ENCODE measurements at places on chromosomes 12 and 14.

- no peak for DNase-seq
Measured at GRCh38 chr12:117567644-117568216, 206.3 kb upstream of the NOS1 start.

- no peak for DNase-seq
Measured at GRCh38 chr12:24404086-24404815, 454.8 kb upstream of the SOX5 start.

- no peak for DNase-seq
Measured at GRCh38 chr12:113395119-113395518, 8.6 kb downstream of the SDS start.

DNA sequence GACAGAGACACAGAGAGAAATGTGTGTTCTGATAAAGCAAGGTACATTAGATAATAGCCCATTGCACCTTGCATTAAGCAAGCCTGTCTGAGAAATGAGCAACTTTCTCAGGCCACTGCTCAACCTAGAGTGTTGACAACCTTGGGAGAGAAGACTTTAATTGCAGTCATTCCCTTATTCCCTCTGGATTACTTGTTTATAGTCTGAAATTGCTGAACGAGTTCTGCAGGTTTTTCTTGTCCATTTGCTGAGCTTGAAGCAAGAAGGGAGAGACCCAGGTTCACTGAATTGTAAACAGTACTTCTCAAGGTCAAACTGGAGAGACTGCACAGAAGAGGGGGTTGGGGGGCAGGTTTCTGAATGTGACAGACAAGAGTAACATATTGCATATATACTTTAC lies 159.4 kb upstream of the PLEKHG7 start:
- no peak for DNase-seq

DNA sequence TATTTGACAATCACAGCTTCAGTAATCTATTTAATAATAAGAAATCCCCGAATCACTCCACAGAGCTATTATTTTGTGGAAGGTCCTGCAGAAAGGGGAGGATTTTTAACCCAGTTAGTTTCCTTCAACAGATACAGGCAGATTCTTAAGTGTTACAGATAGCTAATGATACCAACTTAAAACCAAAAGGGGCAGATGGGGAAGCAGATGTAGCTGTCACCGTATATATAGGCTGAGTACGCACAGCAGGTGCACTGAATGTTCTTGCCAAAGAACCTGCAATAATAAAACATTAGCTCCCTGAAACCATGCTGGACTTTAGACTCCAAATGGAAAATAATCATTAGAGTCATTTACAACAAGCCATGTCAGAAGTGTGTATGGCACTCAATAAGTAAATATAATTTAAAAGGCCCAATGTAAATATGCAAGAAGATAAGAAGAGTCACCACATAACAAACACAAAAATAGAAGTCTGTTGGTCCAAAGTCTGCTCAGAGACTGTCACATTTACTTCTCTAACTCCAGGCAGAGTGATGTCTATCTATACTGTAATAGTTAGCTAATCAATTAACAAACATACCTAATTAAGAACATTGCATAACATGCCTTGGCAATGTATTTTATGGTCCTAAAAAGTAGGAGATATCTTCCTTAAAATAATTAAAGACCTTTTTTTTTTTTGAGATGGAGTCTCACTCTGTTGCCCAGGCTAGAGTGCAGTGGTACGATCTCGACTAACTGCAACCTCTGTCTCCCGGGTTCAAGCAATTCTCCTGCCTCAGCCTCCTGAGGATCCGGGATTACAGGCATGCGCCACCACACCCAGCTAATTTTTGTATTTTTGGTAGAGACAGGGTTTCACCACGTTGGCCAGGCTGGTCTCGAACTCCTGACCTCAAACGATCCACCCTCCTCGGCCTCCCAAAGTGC lies 78.8 kb downstream of the SEC23A start:
- no peak for DNase-seq

DNA sequence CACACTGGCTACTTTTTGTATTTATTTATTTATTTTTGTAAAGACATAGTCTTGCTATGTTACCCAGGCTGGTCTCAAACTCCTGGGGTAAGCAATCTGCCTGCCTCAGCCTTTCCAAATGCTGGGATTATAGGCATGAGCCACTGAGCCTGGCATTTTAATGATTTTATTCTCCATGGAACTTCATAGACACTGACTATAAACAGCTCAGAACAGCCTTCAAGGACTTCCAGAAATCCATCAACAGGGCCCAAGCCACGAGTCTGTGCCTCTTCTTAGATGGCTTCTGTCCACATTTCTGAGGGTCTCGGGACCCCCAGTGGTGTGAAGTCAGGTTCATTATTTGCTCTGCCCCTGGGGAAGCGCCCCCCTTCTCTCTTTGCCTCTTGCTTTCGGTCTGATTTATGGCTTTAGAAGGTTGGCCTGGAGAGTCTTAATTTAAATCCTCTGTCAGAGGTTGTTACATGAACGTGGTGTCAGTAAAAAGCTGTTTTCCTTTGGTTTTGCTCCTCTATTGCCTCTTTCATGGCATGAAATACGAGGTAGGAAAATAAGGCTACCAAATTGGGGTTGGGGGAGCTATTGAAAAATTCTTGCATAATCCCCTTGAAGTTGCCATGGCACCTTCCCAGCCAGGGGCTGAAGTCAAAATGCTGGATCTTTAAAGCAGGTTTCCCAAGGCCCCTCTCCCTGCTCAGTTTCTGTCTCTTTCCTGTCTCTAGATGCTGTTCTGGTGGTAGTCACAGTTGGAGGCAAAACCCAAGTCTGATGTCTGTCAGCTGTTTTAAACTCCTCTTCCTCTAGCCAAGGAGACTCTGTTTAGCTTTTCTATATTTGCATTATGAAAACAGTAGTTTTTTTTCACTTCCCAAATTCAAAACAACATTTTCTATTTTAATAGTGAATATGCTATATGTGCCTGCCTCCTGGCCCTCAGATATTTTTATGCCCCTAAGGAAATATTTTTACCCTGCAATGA lies 129.4 kb downstream of the SMOC1 start:
- no peak for DNase-seq

DNA sequence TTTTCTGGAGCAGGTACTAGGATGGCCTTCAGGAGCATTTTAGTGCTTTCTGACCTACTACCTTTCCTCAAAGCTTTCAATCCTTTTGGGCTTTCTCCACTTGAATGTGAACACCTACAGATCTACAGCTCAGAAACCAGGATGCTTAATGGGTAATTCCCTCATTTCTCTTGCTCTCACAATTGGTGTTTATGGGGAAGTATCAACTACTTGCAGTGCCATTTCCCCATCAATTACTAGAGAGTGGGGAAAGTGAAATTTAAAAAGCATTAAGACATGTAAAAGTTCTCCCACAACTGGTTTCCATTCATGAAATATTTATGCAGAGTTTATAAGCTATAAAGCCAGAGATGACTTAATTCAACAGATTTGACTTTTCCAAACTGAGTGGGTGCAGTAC lies 2.1 kb upstream of the YY1 start:
- no peak for DNase-seq

DNA sequence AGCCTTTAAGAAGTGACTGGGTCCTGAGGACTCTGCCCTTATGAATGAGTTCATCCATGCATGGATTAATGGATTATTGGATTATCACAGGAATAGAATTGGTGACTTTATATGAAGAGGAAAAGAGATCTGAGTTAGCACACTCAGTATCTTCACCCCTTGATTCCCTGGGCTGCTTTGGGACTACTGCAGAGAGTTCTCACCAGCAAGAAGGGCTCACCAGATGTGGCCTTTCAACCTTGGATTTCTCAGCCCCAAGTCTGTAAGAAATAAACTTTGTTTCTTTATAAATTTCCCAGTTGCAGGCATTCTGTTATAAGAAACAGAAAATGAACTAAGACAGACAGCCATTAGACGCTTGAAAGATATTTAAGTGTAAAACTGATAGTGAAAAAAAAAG lies 509.2 kb downstream of the FLRT2 start:
- no peak for DNase-seq

- DNase-seq: peak; percentile 57
Measured at GRCh38 chr14:99566390-99567354, 37.3 kb downstream of the CCDC85C start.

DNA sequence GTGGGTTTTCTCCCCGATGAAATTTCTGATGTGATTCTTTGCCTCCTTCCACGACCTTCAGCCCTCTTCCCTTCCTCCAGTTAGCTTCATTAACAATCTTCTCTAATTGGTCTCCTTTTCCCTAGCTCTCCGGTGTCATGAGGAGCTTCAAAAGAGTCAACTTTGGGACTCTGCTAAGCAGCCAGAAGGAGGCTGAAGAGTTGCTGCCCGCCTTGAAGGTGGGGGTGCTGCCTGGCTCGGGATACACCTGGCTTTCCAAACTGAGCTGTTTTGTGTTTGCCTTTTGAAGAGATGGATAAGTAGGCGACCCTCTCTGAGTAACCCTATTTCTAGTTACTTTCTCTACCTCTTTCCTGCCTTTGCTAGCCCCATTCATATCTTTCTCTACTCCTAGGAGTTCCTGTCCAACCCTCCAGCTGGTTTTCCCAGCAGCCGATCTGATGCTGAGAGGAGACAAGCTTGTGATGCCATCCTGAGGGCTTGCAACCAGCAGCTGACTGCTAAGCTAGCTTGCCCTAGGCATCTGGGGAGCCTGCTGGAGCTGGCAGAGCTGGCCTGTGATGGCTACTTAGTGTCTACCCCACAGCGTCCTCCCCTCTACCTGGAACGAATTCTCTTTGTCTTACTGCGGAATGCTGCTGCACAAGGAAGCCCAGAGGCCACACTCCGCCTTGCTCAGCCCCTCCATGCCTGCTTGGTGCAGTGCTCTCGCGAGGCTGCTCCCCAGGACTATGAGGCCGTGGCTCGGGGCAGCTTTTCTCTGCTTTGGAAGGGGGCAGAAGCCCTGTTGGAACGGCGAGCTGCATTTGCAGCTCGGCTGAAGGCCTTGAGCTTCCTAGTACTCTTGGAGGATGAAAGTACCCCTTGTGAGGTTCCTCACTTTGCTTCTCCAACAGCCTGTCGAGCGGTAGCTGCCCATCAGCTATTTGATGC lies 797 bp downstream of the ESPL1 start:
- no peak for DNase-seq

DNA sequence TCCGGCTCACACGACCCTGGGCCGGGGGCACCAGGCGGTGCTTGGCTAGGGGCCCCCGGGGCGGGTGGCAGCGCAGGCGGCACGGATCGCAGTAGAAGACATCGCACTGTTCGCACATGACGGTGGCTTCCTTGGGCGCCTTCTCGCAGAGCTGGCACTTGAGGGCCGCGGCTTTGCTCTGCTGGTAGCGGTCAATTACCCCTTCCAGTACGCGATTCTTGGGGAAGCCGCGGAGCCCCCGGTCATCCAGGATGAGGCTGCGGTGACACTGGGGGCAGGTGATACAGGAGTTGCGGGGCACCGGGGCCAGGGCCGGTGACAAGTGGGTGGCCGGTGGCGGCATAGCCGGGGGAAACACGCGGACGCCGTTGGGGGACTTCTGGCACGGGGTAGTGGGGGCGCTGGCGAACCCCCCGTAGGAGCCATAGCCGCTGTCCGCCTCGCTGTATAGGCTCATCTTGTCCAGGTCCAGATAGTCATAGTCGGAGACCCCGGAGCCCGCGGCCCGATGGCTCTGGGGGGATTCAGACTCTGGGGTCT lies 553 bp downstream of the TRIM9 start:
- no peak for DNase-seq

- DNase-seq: no peak
Measured at GRCh38 chr14:101861464-101861863, 100.0 kb downstream of the PPP2R5C start.

DNA sequence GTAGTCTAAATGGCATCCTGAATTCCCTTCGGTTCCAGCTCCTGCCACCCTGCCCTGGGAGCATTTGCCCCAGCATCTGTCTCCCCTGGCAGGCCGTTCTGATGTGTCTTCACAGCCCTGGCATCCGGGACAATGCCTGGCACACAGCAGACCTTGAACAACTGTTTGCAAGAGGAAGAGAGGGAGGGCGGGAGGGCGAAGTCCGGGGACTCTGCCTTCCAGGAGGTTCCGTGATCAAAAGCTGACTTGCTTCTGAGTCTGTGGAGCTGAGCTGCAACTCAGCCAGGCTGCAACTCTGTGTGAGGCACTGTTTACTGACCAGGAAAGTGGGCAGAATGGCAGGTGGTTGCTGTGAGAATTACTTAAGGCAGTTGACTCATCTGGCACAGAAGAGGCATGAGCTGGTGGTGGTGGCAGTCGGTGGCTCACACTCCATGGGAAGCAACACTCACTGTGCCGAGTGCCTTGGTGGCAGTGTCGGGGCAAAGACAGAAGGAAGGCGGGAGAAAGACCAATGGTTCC lies 61.1 kb upstream of the DLK1 start:
- DNase-seq: no peak

- no peak for DNase-seq
Measured at GRCh38 chr12:48988030-48988649, 10.0 kb downstream of the WNT1 start.

- no peak for DNase-seq
Measured at GRCh38 chr12:14454098-14454907, 88.8 kb downstream of the ATF7IP start.

- DNase-seq: no peak
Measured at GRCh38 chr14:20440882-20441281, 4.9 kb upstream of the KLHL33 start.

- DNase-seq: no peak
Measured at GRCh38 chr14:105378199-105378598, 20.1 kb upstream of the TEX22 start.

DNA sequence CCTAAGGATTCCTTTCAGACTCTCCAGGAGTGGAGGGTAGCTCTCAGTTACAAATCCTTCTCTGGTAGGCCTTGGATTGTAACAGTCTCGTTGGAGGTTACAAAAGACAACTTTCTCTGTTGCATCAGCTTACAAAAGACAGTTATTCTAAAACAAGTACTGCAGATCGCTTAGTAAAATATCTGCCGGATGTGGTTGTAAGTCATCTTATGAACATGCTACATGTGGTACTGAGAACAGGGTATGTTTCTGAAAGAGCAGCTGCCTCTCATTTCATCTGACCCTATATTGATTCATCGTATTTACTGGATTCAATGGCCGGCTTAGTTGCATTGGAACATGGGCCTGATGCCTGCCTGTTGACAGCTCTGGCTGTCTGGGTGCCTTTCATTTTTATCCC lies 157.4 kb downstream of the PTCSC3 start:
- no peak for DNase-seq

DNA sequence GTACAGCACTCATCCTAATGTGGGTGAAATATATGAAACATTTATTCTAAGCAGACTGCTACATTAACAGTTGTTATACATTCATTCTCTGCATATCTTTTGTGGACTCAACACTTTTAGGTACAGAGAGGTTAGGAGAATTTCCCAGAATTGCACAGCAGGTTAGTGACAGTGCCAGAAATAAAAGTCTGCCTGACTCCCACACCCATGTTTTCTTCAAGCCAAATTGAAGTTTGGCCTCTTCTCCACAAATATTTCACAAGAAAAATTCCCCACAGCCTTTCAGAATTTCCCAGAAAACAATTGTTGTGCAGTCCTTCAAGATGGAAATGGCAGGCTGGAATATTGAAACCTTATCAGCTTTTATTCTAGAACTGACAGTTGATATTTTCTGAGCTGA lies 464.8 kb downstream of the RAD51B start:
- DNase-seq: no peak

- no peak for DNase-seq
Measured at GRCh38 chr12:79378496-79378895, 312.3 kb downstream of the PAWR start.

Data from putamen (tissue), 1 donor.